ENCODE measurements at places on chromosomes 1 and 21.

DNA sequence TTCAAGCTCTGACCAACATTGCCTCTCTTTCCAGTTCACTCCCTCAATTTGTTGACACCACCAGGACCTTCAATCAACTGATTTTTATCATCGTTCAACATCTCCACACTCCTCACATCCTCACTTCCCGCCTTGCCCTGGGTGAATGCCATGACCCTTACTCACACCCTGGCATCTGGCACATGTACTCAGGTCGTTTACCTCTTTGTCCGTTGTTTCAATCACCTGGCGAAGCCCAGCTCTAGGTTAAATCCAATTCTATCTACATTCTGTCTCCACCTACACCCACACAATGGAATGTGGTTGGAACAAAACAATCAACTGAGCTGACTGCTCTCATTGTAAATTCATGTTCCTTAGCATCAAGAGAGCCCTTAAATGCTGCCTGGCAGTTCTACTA, 24.2 kb upstream of the TBX15 start:
- no peak for DNase-seq
- peaks cover 4% of the 10 kb centered on the region for H3K4me1 ChIP-seq
- no peak overlapping the region for H3K4me3 ChIP-seq
- peaks cover 22% of the 10 kb centered on the region for H3K36me3 ChIP-seq

DNA sequence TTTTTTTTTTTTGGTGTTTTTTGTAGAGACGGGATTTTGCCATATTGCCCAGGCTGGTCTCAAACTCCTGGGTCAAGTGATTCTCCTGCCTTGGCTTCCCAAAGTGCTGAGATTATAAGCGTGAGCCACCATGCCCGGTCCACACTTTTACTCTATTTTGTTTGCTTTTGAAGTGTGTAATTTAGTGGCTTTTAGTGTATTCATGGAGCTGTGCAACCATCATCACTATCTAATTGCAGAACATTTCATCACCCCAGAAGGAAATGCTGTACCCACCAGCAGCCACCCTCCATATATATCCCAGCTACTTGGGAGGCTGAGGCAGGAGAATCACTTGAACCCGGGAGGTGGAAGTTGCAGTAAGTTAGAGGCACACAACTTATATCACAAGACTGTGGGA, 136.9 kb upstream of the ERRFI1 start:
- no peaks in the 10 kb centered on the region for H3K27me3 ChIP-seq
- H3K4me1 ChIP-seq, result peaks cover 20% of the 10 kb centered on the region
- H3K4me3 ChIP-seq, result no peak overlapping the region
- no peaks in the 10 kb centered on the region for H3K36me3 ChIP-seq

- H3K27me3 ChIP-seq, result peaks cover 10% of the 10 kb centered on the region
- DNase-seq, result no peak
- H3K36me3 ChIP-seq, result no peaks in the 10 kb centered on the region
- no peak overlapping the region for H3K27ac ChIP-seq
- H3K4me3 ChIP-seq, result no peak overlapping the region
- no peaks in the 10 kb centered on the region for H3K4me1 ChIP-seq
Measured at GRCh38 chr1:211910913-211911485, 80.4 kb upstream of the LPGAT1 start.

DNA sequence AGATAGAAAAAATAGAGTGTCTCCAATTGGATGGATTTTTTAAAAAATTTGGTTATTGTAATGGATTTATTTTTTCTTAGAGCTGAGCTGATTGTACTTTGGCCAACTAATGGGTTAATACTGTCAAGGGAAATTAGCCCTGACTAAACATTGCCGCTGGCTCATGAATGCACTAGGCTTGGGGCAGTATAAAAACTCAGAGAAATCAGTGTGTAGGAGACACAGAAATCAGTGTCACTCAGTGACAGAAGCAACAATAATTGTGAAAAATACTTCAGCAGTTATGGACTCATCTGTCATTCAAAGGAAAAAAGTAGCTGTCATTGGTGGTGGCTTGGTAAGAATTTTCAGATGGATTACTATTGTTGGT, at the start of gene KMO:
Gene KMO (plus strand): TSS at position 217 of the 370 bp plus-strand sequence. CDS start 67 bp downstream, at position 284.
- peak within 1 kb of the TSS; percentile 85 for H3K4me3 ChIP-seq
- peaks cover 27% of the 10 kb centered on the region for H3K4me1 ChIP-seq
- DNase-seq, result no peak
- H3K27me3 ChIP-seq, result peaks cover 1% of the 10 kb centered on the region
- H3K36me3 ChIP-seq, result no peaks in the 10 kb centered on the region

DNA sequence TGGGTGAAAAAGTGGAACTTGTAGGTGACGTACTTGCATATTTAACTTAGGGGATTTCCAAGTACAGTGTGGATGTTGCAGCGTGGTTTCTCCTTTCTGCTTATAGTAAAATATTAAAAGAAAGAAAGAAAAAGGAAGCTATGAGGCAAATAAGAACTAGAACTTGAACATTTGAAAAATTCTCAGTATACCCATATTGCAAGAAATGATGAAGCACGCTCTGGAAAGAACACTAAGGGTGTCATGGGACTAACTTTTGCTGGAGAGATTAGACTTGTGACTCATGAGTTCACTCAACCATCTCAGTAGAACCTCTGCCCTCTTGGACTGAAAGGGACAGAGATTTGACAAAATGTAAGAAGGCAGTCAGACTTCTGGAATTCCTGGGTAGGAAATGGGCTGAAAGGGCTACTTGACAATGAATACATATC, 704.5 kb upstream of the ADGRL4 start:
- H3K4me1 ChIP-seq, result no peaks in the 10 kb centered on the region
- no peak for DNase-seq
- no peaks in the 10 kb centered on the region for H3K36me3 ChIP-seq
- H3K27ac ChIP-seq, result no peak overlapping the region

GRCh38 chr1:37755290-37755689, 9.6 kb downstream of the EPHA10 start:
- peak; percentile 27 for DNase-seq
- peaks cover 27% of the 10 kb centered on the region for H3K4me1 ChIP-seq

DNA sequence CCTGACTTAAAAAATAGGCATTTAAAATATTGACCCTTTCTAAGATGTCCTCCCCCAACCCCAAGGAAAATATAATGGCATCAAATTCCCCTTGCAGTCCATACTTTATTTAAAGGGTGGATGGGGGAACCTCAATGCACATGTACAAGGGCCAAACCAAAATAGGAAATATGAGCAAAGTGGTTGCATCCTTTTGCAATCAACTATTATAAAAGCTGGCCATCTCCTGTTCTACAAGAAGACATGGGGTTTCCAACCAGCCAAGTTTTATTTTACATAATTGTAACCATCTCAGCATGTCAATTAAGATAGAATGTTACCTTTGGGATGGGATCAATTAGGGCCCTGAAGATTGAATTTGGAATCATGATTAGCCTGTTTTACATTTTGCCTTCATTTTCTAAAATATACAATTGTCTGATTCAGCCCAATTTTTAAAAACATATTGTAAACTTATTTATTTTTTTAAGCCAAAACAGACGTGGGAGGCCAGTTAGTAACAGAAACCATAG, 146.7 kb upstream of the NFIA start:
- H3K4me3 ChIP-seq, result no peak overlapping the region
- no peak for DNase-seq

- peak overlapping the region; percentile 56 for H3K4me3 ChIP-seq
- H3K27ac ChIP-seq, result no peak overlapping the region
- peaks cover 32% of the 10 kb centered on the region for H3K27me3 ChIP-seq
- H3K4me1 ChIP-seq, result peaks cover 7% of the 10 kb centered on the region
Measured at GRCh38 chr21:41068967-41069642, 98.9 kb upstream of the BACE2 start.

- no peaks in the 10 kb centered on the region for H3K36me3 ChIP-seq
- H3K4me1 ChIP-seq, result peaks cover 4% of the 10 kb centered on the region
- H3K4me3 ChIP-seq, result no peak overlapping the region
- no peak for DNase-seq
- H3K27ac ChIP-seq, result no peak overlapping the region
Measured at GRCh38 chr1:22808186-22808675, 97.6 kb downstream of the EPHB2 start.

- DNase-seq, result no peak
- H3K36me3 ChIP-seq, result no peaks in the 10 kb centered on the region
- H3K4me1 ChIP-seq, result peaks cover 5% of the 10 kb centered on the region
- H3K4me3 ChIP-seq, result no peak overlapping the region
- H3K27me3 ChIP-seq, result peaks cover 4% of the 10 kb centered on the region
Measured at GRCh38 chr1:210944252-210944651, 189.7 kb downstream of the KCNH1 start.

GRCh38 chr1:52203935-52204625, 62.2 kb downstream of the ZFYVE9 start:
- no peak overlapping the region for H3K27ac ChIP-seq
- H3K36me3 ChIP-seq, result peaks cover 5% of the 10 kb centered on the region
- no peak for DNase-seq
- H3K27me3 ChIP-seq, result peaks cover 2% of the 10 kb centered on the region
- H3K4me3 ChIP-seq, result no peak overlapping the region

DNA sequence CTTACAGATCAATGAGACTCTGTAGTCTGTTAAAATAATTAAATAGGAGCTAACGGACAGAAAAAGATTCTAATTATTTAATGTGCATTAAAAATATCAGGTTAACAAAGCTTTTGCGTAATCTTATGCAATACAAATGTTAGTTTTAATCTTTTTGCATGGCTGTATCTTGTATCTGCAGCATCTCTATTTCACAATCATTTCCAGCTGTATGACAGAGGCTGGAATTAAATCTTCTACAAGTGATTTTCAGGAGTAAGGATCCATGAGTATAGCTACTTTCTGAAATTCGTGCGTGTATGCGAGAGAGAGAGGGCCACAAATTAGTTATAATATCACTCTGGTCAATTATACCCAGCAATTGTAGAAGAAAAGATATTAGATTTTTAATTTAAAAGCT, 1446.8 kb downstream of the NCAM2 start:
- no peaks in the 10 kb centered on the region for H3K27me3 ChIP-seq
- H3K4me3 ChIP-seq, result no peak overlapping the region
- DNase-seq, result no peak
- no peaks in the 10 kb centered on the region for H3K36me3 ChIP-seq

DNA sequence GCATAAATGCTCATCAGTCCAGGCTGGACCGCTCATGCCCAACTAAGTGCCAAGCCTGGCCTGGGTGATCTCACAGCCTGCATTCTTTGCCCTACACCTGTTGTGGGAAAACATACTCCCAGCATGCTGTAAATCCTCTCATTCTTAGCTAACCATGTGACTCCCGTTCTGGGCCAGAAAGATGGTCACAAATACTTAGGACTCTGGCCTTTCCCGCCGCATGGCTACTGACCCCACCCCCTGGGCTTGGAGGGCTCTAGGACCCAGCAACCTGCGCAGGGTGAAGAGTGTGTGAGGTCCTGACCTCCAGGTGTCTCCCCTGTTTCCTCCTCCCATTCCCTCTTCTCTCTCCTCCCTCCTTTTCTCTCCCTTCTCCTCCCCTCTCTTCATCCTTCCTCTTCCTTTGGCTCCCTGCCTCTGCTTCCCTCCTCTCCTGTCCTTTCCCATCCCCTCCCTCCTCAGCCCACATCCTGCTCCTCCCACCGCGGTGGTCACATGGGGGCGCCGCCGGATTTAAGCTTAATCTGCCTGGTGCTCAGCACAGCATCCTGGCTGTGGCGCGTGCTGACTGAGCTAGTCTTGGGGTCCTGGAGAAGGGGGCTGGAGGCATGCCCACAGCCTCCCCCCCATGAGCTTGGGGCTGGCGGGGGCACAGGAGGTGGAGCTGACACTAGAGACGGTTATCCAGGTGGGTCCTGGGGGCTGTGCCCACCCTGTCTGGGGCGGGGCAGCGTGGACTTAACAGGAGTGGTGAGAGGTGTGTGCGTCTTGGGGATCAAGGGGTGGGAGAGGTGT, at the start of gene CROCC:
Gene CROCC (plus strand): TSS at position 541 of the 795 bp plus-strand sequence. CDS start 88 bp downstream, at position 629.
- peak; percentile 78 for DNase-seq
- H3K4me1 ChIP-seq, result peaks cover 15% of the 10 kb centered on the region
- H3K27me3 ChIP-seq, result peaks cover 1% of the 10 kb centered on the region
- peak within 1 kb of the TSS; percentile 71 for H3K27ac ChIP-seq
- no peaks in the 10 kb centered on the region for H3K36me3 ChIP-seq

DNA sequence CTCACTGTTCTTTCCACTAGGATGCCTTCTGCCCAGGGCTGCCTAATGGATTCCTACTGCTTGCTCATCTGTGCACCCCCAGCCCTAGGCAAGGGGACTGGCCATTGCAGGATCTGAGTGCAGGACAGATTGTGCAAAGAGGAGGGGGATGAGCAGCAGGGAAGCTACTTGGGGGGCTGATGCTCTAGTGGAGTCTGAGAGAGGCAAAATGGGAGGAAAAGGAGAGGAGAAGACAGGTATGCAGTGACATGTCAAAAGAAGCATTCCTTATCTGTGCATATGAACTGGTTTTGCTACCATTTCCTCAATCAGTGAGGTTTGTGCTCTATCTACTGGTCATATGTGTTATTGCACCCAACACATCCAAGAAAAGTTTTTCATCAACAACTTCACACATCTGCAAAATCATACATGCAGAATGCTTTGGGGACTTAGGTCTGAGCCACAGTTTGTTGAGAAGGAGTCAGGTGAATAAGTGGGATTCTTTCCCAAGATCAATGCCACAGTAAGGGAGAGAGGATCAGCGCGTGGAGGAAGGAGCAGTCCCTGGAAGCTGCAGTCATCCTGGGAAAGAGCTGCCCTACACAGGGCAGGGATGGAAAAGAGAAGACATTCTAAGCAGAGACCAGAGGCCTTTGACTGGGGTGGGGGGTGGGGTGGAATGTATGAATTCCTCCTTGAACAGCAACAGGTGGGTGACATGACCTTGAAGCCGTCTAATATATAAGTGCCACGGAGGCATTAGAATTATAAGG, 14.4 kb downstream of the SLC5A9 start:
- H3K27me3 ChIP-seq, result peaks cover 3% of the 10 kb centered on the region
- H3K27ac ChIP-seq, result no peak overlapping the region
- no peak for DNase-seq
- no peak overlapping the region for H3K4me3 ChIP-seq
- no peaks in the 10 kb centered on the region for H3K36me3 ChIP-seq
- H3K4me1 ChIP-seq, result no peaks in the 10 kb centered on the region

DNA sequence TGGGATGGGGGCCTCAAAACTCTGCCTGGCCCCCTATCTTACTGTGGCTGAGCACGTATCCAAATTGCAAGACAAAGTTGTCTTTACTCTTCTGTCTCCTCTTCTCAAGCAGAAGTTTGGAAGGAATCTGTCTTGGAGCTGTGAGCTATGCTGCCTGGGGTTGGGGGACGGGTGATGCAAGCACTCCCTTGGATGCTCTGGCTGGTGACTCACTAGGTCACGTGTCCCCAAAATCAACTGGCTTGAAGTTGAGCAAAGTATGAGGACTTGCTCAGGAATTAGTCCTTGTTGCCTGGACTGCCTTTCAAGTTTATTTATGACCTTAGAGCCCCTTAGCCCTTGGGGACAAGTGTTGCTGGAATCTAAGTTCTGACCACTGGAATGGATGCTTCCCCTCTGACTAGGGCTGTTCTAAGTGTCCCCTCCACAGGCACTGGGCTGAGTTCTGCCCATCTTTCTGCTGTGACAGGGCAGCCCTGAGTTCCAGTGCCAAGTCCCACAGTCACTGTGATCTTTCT, 269.5 kb downstream of the HHAT start:
- no peaks in the 10 kb centered on the region for H3K36me3 ChIP-seq
- H3K27ac ChIP-seq, result no peak overlapping the region
- DNase-seq, result no peak
- no peaks in the 10 kb centered on the region for H3K27me3 ChIP-seq
- no peak overlapping the region for H3K4me3 ChIP-seq

- no peaks in the 10 kb centered on the region for H3K4me1 ChIP-seq
- H3K27ac ChIP-seq, result no peak overlapping the region
- peaks cover 13% of the 10 kb centered on the region for H3K27me3 ChIP-seq
- no peak overlapping the region for H3K4me3 ChIP-seq
- no peak for DNase-seq
Measured at GRCh38 chr1:30579580-30579979, 143.8 kb downstream of the MATN1 start.

Data from activated naive CD8-positive, alpha-beta T cell treated with anti-CD3 and anti-CD28 coated beads, Interleukin-2, amount 50 U/mL, for 24 hours (primary cell).